Brain pericyte (primary cell): ENCODE measurements at places on chromosomes 2 and 18.

DNA sequence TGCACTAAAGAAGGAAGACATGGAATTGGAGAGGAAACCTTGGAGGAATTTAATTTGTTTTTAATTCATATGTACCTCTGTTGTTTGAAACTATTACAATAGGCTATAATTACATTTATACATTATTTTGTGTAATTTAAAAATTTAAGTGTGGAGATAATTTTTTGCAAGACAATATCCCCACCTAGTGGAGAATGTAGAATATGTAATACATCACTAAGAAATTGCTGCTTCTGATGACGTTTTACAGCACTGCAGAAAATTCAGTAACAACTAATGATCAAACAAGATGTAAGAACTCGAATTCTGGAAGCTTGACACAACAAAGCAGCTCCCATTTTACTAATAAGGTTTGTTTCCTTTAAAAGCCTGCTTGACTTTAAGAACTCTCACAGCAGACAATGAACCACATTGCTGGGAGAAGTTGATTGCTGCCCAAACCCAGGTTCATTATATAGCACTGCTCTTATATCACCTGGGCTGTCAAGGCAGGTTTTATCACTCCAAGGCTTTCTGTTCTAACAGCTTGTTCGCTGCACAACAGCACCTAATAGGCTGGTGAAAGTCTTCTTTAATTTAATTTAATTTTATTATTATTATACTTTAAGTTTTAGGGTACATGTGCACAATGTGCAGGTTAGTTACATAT lies 53.4 kb downstream of the THADA start:
- no peak for DNase-seq

GRCh38 chr2:84231478-84231877 lies 227.6 kb downstream of the SUCLG1 start:
- DNase-seq, result no peak

DNA sequence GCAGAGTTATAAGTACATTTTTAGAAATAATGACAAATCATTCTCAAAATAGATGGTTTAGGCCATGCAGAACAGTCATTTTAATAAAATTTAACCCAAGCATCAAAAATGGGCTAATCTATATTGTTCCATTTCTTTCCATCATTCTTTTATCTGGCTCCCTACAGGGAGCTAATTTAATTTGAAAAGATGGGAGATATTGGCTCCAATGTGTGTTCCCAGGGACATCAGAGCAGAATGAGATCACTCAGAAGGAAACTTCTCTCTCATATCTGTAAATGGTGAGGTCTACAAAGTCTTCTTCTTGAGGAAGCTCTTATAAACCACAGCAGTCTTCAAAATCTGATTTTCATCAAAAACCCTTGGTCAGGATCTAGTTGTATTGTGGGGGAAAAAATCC lies 119.4 kb upstream of the RAB6C start:
- DNase-seq, result no peak

GRCh38 chr2:165803123-165803760 lies 9.2 kb upstream of the GALNT3 start:
- DNase-seq, result no peak

DNA sequence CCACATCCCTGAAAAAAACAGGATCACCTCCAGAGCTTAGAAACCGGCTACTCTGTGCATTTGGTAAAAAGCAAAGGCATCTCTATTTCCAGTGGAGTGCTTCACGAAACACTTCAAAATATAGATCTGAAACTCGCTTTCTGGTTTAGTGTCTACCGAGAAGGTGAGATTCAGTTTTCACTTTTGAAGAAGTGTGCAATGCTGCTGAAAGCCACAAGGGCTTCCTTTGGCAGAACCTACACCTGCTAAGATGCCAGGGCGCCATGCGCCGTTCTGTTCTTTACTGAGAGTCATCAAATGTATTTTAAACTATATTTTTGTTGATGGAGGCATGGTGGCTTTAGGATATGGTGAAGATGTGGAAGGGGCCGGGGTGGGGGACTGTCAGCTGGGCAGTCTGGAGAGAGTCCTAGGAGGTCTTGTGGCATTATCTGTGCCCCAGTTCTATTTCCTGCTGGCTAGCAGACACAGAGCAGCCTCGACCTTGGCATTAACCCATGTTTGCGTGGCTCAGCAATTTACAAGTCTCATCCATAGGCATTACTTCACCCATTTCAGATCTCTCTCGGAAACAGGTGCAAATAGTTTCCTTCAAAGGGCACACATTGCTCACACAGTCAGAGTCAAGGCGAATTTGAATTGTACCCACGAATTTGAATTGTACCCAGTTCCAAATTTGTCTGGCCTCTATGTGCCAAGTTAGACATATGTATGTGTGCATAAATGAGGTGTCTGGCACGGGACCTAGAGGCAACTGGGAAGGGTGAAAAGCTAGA lies 46.7 kb upstream of the KCNF1 start:
- DNase-seq, result no peak

GRCh38 chr2:213148572-213149261 lies 2.7 kb downstream of the IKZF2 start:
- DNase-seq, result no peak
